Tongue (tissue), 3 donors: ENCODE measurements at places on chromosomes 12 and 14. TPM values are rescaled to one million over a fixed set of nuclear protein-coding genes. Genes with fewer than 3 reads are reported as not detected.
A peak's percentile ranks its signal among the peaks of the same experiment; 100 is the strongest.

Gene TAS2R30
- total RNA-seq, result 16.9 TPM

Gene OR4K13
- total RNA-seq, result not detected

Gene C3AR1
- 2.6 TPM for total RNA-seq

Gene CYP27B1
- total RNA-seq, result 0.10 TPM

Gene CLEC4C
- total RNA-seq, result not detected

Gene NANOG
- total RNA-seq, result not detected

Gene CLEC12A
- total RNA-seq, result not detected

GRCh38 chr14:23164250-23164649 is 19.2 kb downstream of the SLC7A8 start:
- DNase-seq, result no peak

DNA sequence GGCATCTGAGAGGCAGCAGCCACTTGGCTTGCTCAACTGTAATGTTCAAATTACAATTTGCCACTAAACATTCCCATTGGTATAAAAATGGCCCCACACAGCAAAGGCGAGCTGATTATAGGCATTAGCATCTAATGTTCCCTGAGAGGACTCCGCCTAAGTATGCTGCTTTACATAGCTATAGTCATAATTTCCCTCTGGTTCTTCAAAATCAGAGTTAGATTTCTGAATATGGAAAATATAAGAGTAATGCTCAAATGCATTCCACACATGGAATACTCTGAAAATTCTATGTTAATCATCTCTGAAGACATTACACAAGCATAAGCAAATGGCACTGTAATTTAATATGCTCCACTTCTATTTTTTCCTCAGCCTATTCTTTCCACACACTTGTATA is 83.7 kb upstream of the BTG1 start:
- peak; percentile 44 for DNase-seq

GRCh38 chr14:61542848-61543790 is 152.2 kb upstream of the HIF1A start:
- peak; percentile 65 for DNase-seq

DNA sequence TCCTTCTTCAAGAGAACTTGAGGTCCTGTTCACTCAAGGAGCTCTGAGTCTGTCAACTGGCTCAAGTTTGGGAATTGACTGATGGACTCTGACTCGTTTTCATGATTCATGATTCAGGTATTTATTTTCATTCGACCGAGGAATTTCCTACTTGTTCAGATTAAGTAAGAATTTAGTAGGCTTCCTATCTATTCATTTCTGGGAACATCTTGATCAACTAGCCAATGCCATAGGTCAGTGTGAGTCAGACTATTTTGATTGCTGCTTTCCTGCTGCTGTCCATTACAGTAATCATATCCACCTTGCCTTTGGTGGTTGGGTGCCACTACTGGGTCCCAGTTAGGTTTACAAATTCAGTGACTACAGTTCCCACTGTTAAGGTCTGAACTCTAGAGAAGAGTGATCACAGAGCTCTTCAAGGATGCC is 6.1 kb downstream of the FAM186A start:
- DNase-seq, result no peak

GRCh38 chr14:55665067-55665675 is 85.2 kb downstream of the KTN1 start:
- DNase-seq, result no peak

DNA sequence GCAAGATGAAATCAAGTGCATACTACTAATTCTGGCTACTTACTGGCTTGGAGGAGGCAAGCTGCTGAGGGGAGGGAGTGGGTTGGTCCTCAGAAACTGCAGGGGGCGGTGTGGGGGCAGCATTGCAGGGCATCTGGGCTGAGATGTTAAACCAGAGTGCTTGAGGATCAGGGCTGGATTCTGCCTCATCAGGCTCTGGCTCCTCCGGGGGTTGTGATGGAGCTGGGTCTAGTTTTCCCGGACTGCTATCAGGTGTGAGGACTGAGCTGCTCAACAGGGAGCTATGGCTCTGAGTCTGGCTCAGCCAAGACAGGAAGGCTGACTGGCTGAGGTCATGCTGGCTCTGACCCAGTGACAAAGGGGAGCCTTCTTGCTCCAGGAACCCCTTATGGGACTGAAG is 28.6 kb downstream of the BAZ2A start:
- DNase-seq, result no peak

GRCh38 chr12:93870020-93870795 is 193.0 kb downstream of the CRADD start:
- no peak for DNase-seq

- no peak for DNase-seq
These were observed 98.7 kb downstream of the ASCL4 start for GRCh38 chr12:107873223-107873622.

GRCh38 chr12:130683811-130684210 is 32.3 kb downstream of the RIMBP2 start:
- DNase-seq, result no peak

GRCh38 chr12:67909681-67910080 is 79.6 kb upstream of the IFNG-AS1 start:
- DNase-seq, result no peak

GRCh38 chr12:2154521-2154920 is 101.7 kb downstream of the CACNA1C start:
- DNase-seq, result no peak

DNA sequence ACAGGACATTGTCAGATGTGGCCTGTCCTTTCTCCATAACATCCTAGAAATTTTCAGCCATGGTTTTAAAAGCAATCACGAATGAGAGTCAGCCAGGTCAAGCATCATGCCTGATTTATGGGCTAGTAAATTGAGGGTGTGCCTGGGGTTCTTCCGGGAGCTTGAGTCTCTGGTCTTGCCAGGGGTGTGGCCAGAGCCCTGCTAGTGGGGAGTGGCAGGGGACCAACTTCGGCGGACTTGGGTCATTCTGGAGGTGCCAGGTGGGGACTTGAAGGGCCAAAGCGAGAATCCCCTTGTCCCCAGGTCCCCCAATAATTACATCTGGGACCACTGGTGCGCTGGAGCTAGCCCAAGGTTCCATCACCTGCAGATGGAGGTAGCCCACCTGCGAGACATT is 5.7 kb downstream of the OTUB2 start:
- no peak for DNase-seq

DNA sequence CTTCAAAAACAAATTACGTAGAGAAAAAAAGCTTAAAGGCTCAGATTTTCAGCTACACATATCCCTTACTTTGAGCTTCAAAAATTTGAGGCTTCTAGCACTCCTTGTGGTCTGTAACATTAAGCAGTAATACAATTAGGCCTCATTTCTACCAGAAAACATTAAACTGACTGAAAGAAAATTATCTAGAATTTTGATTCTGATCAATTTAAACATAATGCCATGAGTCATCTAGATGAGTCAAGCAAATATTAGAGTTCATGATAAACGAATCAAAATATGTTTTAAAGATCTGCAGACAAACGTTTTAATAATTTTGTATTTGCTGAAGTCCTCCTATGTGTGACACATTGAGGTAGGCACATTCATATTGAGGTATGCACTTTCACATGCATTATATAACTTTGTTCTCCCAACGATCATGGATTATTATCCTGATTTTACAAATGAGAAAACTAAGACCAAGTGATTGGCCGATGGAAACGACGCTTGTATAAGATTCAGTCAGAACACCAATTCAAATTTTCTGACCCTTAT is 4.3 kb downstream of the OSBPL8 start:
- no peak for DNase-seq

- DNase-seq, result peak; percentile 8
These were observed 2.0 kb downstream of the EFCAB11 start for GRCh38 chr14:89952576-89952975.

DNA sequence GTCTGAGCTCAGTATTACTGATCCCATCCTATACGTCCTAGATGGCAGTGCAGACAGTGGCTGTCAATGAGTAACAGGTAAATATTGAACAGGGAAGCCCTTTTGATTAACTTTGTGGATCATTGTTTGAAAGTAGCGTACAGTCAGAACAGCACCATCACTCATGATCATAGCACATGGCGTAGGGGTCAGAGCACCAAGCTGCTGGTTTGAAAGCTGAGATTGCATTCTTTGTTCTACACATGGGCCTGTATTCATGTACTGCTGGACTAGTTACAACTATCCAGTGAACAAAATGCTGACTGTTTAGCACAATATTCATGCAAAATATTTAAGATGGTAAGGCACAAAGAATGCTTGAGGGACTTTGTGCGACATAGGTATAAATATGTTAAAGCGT is 131.8 kb downstream of the NPAS3 start:
- DNase-seq, result no peak

- DNase-seq, result peak; percentile 60
These were observed 309.3 kb downstream of the ITPR2 start for GRCh38 chr12:26523708-26524150.

GRCh38 chr12:131672941-131673887 is 37.7 kb upstream of the SFSWAP start:
- no peak for DNase-seq

DNA sequence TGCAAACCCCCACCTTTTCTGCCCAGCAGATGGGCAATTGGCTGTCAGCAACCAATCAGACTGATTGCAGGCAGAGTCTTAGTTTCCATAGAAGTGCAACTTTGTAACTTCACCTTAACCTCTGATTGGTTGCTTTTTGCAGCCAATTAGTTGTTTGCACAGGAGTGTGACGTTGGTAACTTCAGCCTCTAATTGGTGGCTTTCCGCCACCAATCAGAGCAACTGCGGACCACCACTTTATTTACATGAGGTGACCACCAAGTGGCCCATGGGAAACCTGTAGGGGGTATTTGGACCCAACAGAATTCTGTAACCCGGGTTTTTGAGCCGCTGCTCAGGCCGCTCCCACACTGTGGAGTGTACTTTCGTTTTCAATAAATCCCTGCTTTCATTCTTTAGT is 32.3 kb downstream of the CDKN1B start:
- no peak for DNase-seq

GRCh38 chr12:49655595-49656236 is 32.4 kb downstream of the PRPF40B start:
- no peak for DNase-seq

DNA sequence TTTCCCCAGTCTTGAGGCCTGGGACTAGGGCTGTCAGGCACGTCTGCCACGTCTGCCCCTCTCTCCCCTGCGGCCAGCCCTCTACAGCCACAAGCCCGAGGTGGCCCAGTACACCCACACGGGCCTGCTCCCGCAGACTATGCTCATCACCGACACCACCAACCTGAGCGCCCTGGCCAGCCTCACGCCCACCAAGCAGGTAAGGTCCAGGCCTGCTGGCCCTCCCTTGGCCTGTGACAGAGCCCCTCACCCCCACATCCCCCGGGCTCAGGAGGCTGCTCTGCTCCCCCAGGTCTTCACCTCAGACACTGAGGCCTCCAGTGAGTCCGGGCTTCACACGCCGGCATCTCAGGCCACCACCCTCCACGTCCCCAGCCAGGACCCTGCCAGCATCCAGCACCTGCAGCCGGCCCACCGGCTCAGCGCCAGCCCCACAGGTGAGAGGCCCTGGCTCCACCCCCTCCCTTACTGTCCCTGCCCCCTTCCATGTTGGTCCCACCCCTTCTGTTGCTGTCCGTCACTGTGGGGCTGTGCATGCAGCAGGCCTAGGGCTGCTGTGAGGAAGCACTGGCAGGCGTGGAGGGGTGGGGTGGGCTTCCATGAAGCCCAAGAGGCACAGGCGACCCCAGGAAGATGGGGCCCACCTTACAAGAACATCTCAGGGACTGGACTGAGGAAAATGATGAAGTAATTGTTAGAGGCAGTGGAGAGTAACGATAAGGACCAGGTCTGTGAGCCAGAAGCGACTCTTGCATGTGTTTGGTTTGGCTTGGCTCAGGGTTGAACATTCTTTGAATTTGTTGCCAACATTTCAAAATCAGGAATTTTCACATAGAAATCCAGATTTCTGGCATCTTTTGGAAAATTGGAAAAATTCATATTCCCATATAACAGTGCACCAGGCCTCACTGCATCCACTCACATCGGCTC is 16.8 kb downstream of the C12orf43 start:
- DNase-seq, result peak; percentile 14

DNA sequence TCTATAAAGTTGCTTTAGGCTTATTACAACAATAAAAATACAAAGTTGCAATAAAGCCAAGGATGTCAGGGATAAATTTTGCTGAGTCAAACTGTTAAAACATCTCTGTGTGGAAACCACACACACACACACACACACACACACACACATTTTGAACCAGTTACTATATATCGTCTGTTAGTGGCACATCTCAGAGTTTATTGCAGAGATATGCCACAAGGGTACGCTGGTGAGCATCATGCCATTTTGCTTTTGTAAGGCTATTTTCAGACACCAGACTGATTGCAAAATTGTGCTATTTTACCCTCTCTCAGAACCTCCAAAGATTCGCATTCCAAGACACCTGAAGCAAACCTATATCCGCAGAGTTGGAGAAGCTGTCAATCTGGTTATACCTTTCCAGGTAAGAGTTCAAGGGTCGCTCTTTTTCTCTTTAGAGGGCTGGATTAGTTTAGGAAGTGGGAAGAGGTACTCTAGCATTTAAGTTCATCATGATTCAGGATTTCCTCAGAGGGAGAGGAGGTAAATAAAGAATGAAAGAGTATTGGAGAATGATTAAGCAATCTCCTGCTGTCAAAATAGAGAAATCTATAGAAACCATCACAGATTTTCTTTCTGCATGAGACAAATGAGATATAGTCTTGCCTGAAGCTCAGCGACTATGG is 27.3 kb upstream of the CHPT1 start:
- peak; percentile 32 for DNase-seq

GRCh38 chr14:63902375-63902976 is 49.7 kb downstream of the SYNE2 start:
- DNase-seq, result no peak

DNA sequence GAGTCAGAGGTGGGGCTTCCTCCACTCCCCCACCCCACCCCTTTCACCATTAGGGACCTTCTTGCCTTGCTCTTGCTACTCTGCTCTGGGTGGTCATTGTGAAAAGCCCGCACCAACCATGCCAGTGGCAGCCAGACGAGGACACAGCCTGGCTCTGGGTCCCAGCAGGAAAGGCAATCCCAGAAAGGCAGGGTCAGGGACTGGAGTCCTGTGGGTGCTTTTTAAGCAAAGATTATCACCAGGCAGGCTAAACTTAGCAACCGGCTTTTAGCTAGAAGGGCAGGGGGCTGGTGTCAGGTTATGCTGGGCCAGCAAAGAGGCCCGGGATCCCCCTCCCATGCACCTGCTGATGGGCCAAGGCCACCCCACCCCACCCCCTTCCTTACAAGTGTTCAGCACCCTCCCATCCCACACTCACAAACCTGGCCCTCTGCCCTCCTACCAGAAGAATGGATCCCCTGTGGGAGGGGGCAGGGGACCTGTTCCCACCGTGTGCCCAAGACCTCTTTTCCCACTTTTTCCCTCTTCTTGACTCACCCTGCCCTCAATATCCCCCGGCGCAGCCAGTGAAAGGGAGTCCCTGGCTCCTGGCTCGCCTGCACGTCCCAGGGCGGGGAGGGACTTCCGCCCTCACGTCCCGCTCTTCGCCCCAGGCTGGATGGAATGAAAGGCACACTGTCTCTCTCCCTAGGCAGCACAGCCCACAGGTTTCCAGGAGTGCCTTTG is 1.2 kb upstream of the GAPDH start:
- DNase-seq, result peak; percentile 90

DNA sequence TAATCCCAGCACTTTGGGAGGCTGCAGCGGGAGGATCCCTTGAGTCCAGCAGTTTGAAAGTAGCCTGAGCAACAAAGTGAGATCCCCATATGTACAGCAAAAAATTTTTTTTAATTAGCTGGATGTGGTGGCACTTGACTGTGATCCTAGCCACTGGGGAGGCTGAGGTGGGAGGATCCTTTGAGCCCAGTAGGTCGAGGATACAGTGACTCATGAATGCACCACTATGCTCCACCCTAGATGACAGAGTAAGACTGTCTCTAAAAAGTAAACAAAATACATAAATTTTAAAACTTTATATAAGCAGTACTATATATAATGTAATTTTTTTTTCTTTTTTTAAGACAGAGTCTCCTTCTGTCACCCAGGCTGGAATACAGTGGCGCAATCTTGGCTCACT is 115.4 kb downstream of the ESR2 start:
- no peak for DNase-seq

- DNase-seq, result peak; percentile 91
These were observed 405.7 kb downstream of the ZFP36L1 start for GRCh38 chr14:68386950-68387779.
